ENCODE measurements at places on chromosomes 6 and 20.

- DNase-seq = no peak
Observed at GRCh38 chr6:131024565-131024964, 38.5 kb downstream of the EPB41L2 start.

DNA sequence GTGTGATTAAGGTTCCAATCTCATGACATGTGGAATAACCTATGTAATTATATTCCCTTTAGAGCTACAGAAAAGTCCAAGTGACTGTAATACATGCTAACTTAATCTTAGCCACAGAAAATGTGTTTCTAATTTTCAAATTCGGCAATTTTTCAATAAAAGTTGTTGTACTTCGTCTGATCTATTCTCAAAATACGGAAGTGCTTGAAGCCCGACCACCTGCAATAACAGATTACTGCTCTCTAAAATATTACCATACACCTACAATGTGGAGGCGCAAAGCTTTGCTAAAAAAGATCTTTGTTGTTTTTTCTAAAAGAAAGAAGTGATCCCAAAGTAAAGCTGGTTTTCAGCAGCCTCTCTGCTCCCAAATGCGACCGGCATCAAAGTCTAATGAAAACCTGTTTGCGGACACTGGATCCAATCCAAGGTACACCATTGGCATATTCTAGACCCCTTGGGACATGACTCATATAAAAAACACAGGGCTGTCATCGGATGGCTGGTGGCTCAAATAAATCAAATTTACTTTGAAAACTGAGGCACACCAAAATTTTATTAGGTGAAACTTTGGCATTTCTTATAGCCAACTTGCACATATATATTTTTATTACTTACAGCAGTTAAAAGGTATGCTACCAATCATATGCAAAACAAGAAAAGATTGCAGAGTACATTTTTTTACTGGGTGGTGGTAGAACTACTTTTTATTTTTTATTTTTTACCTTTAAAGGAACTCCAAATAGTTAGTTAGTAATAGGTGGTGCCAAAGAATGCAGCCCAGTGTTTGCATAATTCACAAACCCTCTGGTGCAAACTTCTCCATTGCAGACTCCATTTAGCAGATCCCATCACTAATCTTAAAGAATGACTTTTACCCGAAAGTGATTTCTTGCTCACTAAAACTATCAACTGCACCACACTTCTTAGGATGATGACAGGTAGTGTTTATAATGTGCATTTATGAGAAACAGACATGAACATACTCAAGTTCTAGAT, 118.7 kb upstream of the TBX18 start:
- DNase-seq = no peak

GRCh38 chr6:163321717-163322116, 92.8 kb upstream of the QKI start:
- DNase-seq = no peak

- no peak for DNase-seq
Observed at GRCh38 chr6:166236596-166236995, 68.9 kb upstream of the TBXT start.
